Endodermal cell (in vitro differentiated cells): ENCODE measurements at places on chromosomes 3 and 15. TPM values are rescaled to one million over a fixed set of nuclear protein-coding genes. Genes with fewer than 3 reads are reported as not detected.

The ROPN1 gene
- total RNA-seq: not detected in 3 replicates

GRCh38 chr3:46228260-46229242, 13.7 kb upstream of the CCR3 start:
- H3K27ac ChIP-seq: no peak overlapping the region
- no peaks in the 10 kb centered on the region for H3K36me3 ChIP-seq
- no peaks in the 10 kb centered on the region for H3K27me3 ChIP-seq
- DNase-seq: no peak

The MEX3B gene
- total RNA-seq: 3.2 to 5.5 TPM (median 3.4 TPM) in 3 replicates

GRCh38 chr15:95303713-95304112, 1026.8 kb upstream of the NR2F2 start:
- no peaks in the 10 kb centered on the region for H3K4me1 ChIP-seq
- no peak for DNase-seq
- no peak overlapping the region for H3K4me3 ChIP-seq
- H3K36me3 ChIP-seq: no peaks in the 10 kb centered on the region
- no peaks in the 10 kb centered on the region for H3K27me3 ChIP-seq

- no peaks in the 10 kb centered on the region for H3K27me3 ChIP-seq
- H3K4me1 ChIP-seq: no peaks in the 10 kb centered on the region
- H3K4me3 ChIP-seq: no peak overlapping the region
- no peak for DNase-seq
- H3K36me3 ChIP-seq: no peaks in the 10 kb centered on the region
- H3K27ac ChIP-seq: no peak overlapping the region
Observed at GRCh38 chr3:190381441-190381840, 6.5 kb upstream of the CLDN16 start.

- H3K27me3 ChIP-seq: no peaks in the 10 kb centered on the region
- peak; percentile 89 for DNase-seq
- H3K4me3 ChIP-seq: no peak overlapping the region
- H3K4me1 ChIP-seq: peaks cover 11% of the 10 kb centered on the region
- H3K36me3 ChIP-seq: no peaks in the 10 kb centered on the region
Observed at GRCh38 chr3:34260271-34261000, 462.0 kb downstream of the PDCD6IP start.

The SERPINI2 gene
- not detected in 3 replicates for total RNA-seq

The MYZAP gene
- total RNA-seq: 0.20 and 0.33 TPM in 2 replicates

GRCh38 chr3:190424108-190424477, 25.6 kb downstream of the TMEM207 start:
- H3K4me3 ChIP-seq: no peak overlapping the region
- no peak overlapping the region for H3K27ac ChIP-seq
- no peaks in the 10 kb centered on the region for H3K36me3 ChIP-seq
- H3K27me3 ChIP-seq: no peaks in the 10 kb centered on the region

The COX5A gene
- 242 and 243 TPM in 2 replicates for total RNA-seq

The PHLDB2 gene
- total RNA-seq: 50.7 and 59.5 TPM in 2 replicates

GRCh38 chr15:62279041-62279440, 114.0 kb upstream of the C2CD4B start:
- no peak overlapping the region for H3K4me3 ChIP-seq
- H3K4me1 ChIP-seq: no peaks in the 10 kb centered on the region
- no peak overlapping the region for H3K27ac ChIP-seq
- no peaks in the 10 kb centered on the region for H3K36me3 ChIP-seq
